Activated CD4-positive, CD25-positive, alpha-beta regulatory T cell (primary cell): ENCODE measurements at places on chromosomes 4 and X.

- DNase-seq, result no peak
Measured at GRCh38 chr4:164446516-164446915, 307.4 kb upstream of the SMIM31 start.

- no peak for DNase-seq
Measured at GRCh38 chr4:173704201-173704600, 174.2 kb upstream of the HAND2 start.

- DNase-seq, result no peak
Measured at GRCh38 chr4:3136454-3136853, 62.0 kb downstream of the HTT start.

DNA sequence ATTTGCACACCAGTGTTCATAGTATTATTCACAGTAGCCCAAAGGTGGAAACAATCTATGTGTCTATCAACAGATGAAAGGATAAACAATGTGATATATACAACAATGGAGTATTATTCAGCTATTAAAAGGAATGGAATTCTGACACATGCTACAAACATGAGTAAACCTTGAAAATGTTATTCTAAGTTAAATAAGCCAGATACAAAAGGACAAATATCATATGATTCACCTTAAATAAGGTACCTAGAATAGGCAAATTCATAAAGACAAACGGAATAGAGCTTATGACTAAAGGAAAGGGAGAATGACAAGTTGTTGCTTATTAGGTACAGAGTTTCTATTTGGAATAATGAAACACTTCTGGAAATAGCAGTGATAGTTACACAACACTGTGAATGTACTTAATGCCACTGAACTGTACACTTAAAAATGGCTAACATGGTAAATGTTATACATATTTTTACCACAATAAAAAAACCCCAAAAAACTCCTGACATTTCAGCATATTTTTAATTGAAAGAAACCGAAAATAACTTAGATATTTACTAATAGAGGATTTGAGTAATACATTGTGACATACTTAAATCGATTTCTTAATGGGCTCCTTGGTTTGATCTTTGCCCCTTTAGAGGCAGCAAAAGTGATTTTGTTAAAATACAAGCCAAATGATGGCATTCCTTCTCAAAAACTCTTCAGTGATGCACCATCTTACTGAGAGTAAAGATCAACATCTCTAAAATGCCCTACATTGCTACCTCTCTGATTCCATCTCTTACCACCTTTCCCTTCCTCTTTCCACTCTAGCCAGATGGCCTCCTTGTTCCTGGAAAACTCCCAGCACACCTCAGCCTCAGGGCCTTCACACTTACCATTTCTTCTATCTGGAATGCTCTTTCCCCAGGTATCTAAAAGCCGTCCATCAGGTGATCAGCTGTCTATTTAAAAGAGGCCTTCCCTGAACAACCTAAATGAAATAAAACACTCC, 8.6 kb upstream of the CYP2U1 start:
- DNase-seq, result no peak

DNA sequence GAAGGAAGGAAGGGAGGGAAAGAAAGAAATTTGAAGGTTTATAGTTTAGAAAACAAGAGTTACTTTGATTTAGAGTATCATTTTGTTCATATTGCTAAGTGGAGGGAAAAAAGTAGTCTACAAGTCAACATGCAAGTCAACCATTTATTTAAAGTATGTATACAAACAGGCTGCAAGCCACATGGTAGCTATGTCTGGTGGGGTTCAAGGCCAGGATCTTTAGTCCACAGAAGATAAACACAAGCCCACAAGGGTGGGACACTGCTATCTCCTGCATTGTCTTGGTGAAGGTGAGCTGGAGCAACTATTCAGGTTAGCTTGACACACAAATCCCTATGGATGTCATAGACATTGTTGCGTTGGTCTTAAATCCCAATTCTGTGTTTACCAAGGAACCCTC, 71.4 kb downstream of the ABCG2 start:
- no peak for DNase-seq

GRCh38 chr4:85243857-85244256, 231.1 kb upstream of the ARHGAP24 start:
- no peak for DNase-seq

- DNase-seq, result no peak
Measured at GRCh38 chr4:151484396-151485102, 75.6 kb downstream of the FHIP1A start.

- DNase-seq, result no peak
Measured at GRCh38 chr4:173056710-173057109, 111.9 kb upstream of the GALNT7 start.

GRCh38 chrX:130718137-130718536, 184.9 kb downstream of the ENOX2 start:
- DNase-seq, result no peak

DNA sequence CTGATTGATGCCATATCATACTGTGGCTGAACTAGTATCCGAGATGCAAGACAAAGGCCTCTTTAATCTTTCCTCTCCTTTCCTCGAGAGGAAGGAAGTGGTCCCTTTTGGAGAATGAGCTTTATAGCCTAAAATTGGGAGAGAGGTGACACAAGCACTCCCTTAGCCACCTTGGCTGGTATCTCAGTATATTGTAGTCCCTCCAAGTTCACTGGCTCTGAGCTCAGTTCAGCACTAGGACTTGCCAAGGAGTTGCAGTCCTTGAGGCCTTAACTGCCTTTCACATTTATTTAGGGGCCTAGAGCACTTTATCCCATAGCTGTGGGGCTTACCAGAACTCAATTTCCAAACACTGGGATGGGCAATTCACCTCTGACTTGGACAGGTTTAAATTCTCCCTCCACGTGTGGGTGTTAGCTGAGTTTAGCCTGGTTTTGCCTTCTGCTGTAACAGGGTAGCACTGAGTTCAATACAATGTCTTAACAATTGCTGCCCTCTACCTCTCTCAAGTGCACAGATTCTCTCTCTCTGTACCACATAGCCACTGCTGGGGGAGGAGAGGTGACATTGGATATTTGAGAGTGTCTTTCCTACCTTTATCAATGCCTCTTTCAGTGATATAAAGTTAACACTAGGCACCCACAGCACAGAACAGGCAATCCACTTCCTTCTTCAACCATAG, 216.4 kb downstream of the TECRL start:
- no peak for DNase-seq

- DNase-seq, result no peak
Measured at GRCh38 chrX:37796805-37797204, 16.9 kb downstream of the CYBB start.

DNA sequence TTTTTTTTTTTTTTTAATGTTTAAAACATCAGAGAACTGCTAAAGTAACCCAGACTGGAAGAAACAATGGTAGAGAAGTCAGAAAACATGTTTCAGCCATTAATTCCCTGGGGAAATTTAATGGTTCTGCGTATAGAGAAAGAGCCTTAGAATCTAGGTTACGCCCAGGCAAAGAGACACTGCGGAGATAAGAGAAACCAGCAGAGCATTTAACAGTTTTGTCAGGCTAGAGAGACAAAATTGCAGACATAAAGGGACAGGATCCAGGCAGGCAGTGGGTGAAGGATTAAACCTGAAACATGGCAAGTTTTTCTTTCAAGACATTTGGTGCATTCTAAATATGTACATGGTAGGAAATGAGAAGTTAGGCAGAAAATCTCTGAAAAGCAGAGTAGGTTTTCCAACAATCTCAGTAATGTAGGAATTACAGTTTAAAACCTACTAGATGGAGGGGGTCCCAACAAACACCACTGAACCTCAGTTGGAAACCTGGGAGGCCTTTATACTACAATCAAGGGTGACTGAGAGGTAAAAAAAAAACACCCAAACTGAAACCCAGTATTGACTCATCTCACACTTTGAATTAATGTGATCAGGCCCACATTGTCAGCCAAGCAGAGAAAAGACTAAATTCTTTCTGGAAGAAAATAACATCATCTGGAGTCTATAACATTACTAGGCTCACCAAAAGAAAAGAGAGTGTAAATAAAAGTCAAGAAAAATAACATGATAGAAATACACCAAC, 254.2 kb upstream of the NWD2 start:
- no peak for DNase-seq

DNA sequence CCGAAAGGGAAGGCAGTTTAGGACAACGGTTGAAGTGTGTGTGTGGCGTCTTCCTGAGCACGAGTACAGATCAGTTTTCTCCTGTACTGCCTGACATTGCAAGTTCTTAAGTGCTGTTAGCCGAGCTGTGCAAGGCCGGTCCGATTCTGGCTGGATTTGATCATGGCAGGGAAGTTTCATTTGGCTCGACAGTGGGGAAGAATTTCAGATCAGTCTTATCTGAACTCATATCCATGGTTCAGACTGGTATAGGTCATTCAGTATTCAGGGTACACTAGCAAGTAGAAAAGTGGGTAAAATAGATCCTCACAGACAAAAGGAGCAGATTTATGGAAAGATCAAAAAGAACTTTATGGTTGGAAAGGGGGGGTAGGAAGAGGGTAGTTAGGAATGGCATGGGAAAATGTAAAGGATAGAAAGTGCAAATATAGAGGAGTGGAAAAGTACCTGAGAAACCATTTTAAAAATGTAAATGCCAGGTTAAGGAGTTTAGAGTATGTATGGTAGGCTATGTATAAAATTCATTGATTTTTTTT, 716 bp downstream of the THAP9 start:
- no peak for DNase-seq

GRCh38 chr4:53019485-53020382, 157.6 kb downstream of the RASL11B start:
- DNase-seq, result no peak

GRCh38 chrX:154490021-154490413, 412 bp downstream of the SLC10A3 start:
- DNase-seq, result no peak

GRCh38 chr4:54929459-54929858, 195.9 kb downstream of the KDR start:
- no peak for DNase-seq

- no peak for DNase-seq
Measured at GRCh38 chrX:22650691-22651090, 349.1 kb upstream of the DDX53 start.

GRCh38 chr4:140044337-140044902, 109.6 kb downstream of the MAML3 start:
- DNase-seq, result no peak

DNA sequence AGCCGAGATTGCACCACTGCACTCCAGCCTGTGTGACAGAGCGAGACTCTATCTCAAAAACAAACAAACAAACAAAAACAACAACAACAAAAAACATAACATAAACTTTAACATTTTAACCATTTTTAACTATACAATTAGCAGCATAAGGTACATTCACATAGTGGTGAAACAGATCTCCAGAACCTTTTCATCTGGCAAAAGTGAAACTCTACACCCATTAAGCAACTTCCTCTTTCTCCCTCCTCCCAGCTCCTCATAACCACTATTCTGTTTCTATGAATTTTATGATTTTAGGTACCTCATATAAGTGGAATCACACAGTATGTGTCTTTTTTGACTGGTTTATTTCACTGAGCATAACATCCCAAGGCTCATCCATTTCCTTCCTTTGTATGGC, 103.6 kb downstream of the FAM13A start:
- no peak for DNase-seq

DNA sequence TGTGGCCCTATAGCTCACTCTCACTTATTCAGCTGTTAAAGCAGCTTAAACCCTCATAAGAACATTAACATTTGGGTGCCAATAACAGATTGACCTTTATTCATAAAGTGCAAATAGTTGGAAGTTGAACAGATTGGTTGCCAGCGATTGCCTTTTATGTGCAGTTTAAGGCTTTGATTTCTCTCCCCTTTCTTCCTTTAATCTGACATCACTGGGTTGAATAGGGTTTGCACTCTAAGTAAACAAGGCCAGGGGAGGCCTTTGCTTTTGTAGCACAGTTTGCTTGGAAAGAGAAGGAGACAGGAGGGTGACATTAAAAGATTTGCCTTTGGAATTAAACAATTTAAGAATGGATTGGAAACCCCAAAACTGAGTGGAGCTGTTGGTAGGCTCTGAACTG, 114.3 kb downstream of the NKX6-1 start:
- DNase-seq, result no peak

GRCh38 chr4:165326831-165327210, 648 bp upstream of the MSMO1 start:
- no peak for DNase-seq

DNA sequence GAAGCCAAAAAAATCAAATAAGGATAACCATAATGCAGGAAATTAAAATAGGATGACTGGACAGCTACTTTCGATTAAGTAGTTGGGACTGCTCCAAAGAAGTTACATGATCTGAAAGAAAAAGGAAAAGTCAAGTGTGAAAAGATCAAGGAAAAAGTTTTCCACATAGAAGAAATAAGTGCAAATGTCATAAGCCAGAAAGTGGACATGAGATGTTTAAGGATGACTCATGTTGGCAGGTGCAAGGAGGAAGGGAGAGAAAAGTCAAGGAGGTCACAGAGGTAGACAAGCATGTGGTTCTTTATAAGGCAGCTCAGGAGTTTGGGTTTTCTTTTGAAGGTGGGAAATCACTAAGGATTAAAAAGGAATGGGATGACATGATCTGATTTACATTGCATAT, 89.8 kb upstream of the GPRIN3 start:
- no peak for DNase-seq

- no peak for DNase-seq
Measured at GRCh38 chrX:110541266-110541665, 182.6 kb downstream of the RTL9 start.

- no peak for DNase-seq
Measured at GRCh38 chr4:23547601-23548000, 342.2 kb downstream of the PPARGC1A start.

DNA sequence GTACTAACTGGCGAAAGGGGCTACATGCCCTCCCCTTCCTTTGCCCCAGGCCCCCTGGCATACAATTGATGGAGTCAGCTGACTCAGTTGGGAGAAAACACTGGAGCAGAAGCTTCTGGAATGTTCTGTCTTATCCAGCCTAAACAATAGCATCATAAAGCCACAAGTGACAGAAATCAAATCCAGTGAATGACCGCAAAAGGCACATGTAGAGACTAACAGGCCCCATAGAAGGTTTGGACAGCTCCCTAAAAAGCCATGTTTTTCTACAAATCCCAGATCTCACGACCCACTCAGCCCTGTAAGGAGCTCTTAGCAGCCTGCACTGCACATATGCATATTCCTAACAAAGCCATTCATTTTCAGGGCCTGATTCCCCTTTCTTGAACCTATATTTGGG, 25.1 kb downstream of the SCARB2 start:
- no peak for DNase-seq
